Endothelial cell of umbilical vein (primary cell): ENCODE measurements at places on chromosomes 4 and X.
A peak's percentile ranks its signal among the peaks of the same experiment; 100 is the strongest.

DNA sequence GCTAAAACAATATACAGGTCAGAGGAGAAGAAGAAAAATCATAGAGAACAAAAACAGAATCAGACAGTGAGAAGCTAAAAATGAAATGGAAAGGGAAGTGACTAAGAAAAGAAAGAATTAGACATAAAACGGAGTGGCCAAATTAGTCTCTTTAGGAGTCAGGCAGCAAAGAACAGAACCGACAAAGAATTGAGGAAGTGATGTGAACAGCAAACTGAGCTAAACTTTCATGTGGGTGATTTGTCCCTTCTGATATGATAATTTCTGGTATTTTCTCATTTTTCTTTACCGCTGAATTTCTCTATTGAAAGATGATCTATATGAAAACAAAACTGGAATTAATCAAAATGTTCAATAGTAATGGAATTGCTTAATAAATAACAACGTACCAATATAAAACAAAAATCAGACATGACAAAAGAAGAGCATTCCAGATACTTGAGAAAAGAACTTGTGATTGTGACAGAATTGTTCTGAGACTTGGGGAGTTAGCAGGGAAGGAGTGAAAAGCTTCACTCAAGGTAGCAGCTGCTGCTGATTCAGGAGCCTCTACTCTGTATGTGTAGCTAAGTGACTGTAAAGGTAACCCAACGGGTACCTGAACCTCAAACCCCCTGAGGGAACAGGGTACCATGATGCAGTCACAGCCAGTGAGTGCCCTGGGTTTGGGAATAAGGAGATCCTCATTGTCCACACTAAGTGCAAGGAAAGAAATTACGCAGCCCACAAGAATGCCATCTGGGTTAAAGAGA, 8.8 kb downstream of the TAPT1 start:
- no peak for DNase-seq

DNA sequence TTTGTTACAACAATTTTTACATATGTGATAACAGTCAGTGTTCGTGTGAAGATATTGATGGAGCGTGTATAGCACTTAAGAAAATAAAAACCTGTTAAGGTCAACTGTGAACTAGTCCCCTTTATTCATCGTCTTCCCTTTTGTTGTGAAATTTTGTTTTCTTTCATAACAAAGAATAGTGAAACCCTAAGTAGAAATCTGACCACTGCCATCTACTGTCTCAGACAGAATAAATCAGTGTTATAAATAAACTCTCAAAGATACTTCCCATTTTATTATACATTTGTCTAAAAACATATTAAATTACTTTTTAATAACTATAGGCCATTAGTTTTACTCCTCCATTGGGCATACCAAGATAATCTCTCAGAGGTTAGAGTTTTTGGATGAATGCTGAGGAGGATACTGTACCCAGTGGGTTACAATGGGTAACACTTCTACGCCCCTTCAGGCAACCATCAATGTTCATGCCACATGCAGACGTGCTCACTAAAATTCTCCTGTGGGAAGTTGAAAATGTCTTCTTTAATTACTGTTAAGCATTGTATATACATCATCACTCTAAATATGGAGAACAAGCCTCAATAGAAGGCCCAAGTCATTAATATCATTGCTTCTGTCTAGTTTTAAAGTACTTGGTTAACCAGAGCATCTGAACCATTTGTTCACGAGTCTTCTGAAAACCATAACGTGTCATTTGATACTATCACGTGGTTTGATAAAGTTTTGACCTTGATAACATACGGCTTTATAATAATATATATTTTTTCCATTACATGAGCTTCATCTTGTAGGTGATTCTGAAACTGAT, 171.2 kb downstream of the TMA16 start:
- DNase-seq, result no peak

DNA sequence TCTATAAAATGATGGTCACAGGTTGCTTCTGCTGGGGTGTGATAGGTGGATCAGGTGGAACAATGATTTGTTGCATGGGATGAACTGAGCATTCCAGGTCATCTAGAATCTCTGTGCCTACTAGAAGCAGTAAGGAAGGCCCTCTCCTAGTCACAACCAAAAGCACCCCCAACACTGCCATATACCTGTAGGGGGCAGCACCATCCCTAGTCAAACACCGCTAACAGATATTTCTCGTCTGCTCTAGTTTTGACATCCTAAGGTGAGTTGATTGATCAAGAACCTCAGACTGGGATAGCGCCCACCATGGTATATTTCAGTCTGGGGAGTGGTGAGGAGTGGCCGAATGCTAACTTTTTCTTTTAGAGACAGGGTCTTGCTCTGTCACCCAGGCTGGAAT, 160.2 kb downstream of the NHS start:
- peak; percentile 49 for DNase-seq

DNA sequence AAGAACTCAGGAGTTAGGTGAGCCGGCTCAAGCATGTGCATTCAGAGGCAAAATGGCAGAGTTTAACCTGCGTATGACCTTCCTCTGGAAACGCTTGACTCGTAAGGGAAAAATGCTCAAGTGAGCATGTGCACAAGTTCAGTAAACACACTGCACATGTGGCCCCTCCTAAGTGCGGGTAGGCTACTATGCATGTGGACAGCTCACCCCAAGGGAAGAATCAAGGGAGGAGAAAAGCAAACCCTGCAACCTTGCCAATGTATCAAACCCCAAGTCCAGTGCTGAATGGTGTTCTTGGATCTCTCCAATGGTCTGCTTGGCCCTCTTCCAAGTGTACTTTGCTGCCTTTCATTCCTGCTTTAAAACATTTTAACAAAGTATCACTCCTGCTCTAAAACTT, 407.1 kb downstream of the ADAM29 start:
- no peak for DNase-seq

GRCh38 chr4:176261018-176261417, 8.0 kb downstream of the ASB5 start:
- DNase-seq, result no peak

DNA sequence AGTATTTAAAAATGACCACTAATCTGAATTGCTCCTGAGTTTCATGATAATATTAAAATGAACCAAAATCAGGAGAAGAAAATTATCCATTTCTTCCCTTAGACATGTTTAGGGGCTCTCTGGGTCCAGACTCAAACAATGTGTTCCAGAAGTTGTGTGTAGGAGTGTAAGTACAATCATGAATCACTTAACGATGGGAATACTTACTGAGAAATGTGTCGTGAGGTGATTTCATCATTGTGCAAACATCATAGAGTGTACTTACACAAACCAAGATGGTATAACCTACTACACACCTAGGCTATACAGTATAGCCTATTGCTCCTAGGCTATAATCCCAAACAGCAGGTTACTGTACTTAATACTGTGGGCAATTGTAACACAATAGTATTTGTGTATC, 74.8 kb downstream of the STPG2 start:
- DNase-seq, result no peak

- DNase-seq, result no peak
Observed at GRCh38 chr4:161003418-161004057, 1160.3 kb downstream of the FSTL5 start.

GRCh38 chr4:121794505-121795188, 6.5 kb upstream of the EXOSC9 start:
- no peak for DNase-seq

GRCh38 chr4:7330811-7331681, 103.7 kb downstream of the PSAPL1 start:
- no peak for DNase-seq

DNA sequence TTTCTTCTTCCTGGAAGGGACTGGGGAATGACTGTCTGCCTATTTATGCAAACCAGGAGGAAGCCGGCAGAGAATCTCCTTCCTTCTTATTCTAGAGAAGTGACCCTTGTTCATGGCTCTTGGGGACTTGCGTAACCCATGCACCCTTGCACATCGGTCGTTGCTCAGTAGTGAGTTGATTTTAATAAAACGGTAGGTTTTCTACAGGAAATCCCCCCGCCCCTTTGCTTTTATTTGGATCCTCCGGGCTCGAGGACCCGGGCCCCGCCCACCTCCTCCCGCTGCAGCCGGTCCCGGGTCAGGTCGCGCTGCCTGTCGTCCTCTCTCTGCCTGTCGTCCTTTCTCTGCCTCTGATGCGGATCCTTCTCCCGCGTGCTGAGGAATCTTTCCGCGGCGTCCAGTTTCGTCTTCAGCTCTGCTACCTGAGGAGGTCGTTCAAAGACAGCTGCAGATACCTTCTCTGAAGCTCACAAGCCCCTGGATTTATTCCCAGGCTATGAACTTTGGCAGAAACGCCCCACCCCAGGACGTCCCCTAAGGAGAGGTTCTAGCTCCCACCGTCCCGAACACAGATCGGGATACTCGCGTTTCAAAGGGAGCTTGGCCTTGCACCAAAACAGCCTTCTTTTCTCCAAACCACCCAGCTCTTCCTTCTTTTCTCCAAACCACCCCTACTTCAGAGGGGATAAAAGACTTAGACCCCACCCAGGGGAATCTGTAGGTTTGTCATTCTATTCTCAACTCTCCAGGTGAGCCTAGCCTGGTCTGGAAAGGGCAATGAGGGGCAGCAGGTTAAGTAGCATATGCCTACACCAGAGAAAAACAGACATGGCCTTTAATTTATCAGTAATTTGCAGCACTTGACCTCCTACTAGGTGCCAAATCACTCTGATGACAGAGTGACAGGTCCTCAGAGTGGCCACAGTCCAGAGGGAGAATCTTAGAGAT, 7.0 kb downstream of the TNIP3 start:
- DNase-seq, result peak; percentile 24

- no peak for DNase-seq
Observed at GRCh38 chrX:17585006-17585405, 152.3 kb upstream of the SCML1 start.

- no peak for DNase-seq
Observed at GRCh38 chr4:61661960-61662359, 461.8 kb downstream of the ADGRL3 start.

- DNase-seq, result no peak
Observed at GRCh38 chr4:128291096-128291495, 3.5 kb upstream of the PGRMC2 start.

DNA sequence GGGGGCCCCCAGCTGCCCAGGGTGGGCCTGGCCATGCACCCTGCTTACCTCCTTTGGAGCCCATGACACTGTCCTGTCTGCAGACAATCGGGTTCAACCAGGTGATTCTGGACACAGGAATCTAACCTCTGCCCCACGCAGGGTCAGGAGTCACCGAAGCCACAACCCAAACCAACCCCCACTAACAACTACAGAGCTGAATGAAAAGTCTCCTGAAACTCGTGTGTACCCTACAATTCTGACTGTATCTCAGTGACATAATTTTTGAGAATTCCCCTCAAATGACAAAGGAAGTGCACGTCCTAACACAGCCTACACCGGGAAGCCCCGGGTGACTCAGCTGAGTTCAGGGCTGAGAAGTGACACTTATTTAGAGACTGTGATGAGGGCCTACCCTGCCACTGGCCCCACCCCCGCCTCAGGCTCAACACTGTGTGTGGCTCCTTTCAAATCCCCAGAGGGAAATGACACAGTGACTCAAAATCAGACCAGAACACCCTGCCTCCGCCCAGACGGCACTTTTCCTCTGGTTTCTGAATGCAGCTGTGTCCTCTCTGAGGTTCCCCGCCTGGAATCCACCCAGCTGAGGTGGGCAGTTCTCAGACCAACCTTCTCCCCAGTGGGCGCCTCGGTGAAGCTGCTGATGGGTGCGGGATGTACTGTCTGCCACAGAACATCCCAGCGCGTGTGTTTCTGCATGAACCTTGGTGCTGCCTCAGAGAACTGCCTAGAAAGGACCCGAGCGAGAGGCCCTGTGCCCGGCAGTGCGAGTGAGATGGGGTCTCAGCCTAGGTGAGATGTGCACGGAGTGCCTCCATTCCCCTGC, 9.9 kb downstream of the TNIP2 start:
- DNase-seq, result peak; percentile 54

DNA sequence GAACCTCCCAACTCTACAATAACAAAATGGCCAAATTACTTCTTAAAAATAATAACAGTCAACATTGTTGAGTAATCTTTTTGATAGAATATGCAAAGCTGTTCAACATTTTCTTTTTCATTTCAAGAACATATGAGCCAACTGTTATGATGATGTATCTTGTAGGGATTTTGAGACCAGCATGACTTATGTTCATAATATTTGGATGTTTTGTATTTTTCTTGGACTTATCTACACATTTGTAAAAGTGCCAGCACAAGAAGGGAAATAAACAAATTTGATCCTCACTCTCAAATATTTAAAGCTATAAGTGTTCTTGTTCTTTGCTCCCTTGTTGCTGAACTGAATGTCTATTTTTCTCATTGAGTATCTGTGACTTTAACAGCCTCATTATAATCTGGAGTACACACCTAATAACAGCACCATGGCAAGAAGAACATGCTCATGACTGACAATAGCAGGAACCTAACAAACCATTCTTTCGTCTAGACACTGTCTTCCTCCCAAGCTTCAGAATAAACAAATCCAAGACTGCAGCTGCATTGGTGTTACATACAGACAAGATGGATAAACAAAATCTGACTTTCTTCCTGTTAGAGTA, 1049.7 kb downstream of the FAT4 start:
- peak; percentile 69 for DNase-seq

GRCh38 chrX:133414406-133415275, 648 bp downstream of the GPC4 start:
- no peak for DNase-seq

GRCh38 chr4:70133473-70133872, 20.6 kb upstream of the PRR27 start:
- no peak for DNase-seq

GRCh38 chrX:38850807-38851544, 49.7 kb downstream of the MID1IP1 start:
- DNase-seq, result no peak

DNA sequence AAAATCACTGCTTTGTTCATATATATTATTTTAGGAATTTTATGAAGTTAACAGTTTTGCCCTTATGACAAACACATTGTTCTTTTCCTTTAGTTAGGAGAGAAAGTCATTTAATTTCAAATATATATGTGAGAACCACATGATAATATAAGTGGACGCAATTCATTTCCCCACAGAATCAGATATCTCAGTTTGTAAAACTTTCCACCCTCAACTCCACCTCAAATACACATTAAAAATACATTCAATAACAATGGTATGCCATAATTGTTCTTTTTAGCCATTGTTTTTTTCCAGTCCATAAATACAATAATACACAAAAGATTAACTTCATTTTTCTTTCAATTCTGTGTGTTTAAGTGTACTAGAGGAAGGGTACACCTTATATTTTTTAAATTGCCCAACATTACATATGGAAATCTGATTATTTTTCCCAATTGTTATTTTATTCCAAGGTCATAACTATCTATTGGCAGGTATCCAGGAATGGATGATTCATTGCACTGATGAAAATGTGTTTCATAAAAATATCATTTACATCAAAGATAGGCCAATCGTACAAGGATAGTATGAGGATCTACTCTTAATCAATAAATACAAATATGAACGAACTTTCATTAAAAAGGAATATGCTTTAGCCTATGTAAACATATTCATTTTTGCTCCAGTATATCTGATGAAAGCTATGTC, 125.0 kb downstream of the PPP3CA start:
- peak; percentile 91 for DNase-seq

- no peak for DNase-seq
Observed at GRCh38 chr4:40515037-40515397, 114.6 kb downstream of the RBM47 start.

DNA sequence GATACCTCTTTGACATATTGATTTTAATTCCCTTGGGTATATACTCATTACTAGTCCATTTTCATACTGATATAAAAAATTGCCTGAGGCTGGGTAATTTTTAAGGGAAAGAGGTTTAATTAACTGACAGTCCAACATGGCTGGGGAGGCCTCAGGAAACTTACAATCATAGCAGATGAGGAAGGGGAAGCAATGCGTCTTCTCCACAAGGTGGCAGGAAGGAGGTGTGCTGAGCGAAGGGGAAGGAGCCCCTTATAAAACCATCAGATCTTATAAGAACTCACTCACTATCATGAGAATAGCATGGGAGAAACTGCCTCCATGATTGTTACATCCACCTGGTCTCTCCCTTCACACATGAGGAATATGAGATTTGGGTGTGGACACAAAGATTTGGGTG, 42.4 kb downstream of the MSX1 start:
- DNase-seq, result no peak
